ENCODE measurements at places on chromosomes 4 and X.

- no peak overlapping the region for H3K4me3 ChIP-seq
- DNase-seq = no peak
These were observed 686.1 kb downstream of the DMD start for GRCh38 chrX:32525234-32525633.

- H3K27ac ChIP-seq = no peak overlapping the region
- no peaks in the 10 kb centered on the region for H3K36me3 ChIP-seq
- no peaks in the 10 kb centered on the region for H3K4me1 ChIP-seq
- no peak overlapping the region for H3K4me3 ChIP-seq
- no peak for DNase-seq
These were observed 37.0 kb downstream of the NPY5R start for GRCh38 chr4:163380703-163381102.

DNA sequence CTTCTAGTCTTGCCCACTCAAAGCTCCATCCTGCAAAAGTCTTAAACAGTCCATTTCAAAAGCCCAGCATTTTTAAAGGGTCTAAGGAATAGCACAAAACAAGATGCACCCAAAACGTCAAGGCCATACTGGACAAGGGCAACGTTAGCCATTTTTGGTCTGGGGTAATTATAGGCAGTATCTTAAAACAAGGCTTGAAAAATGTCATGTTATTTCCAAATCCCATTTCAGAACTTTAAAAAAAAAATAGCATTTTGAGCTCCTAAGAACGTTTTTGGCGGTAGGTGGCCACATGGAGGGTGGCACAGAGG is 584 bp upstream of the TMEM165 start:
- no peaks in the 10 kb centered on the region for H3K27me3 ChIP-seq
- H3K4me3 ChIP-seq = peak overlapping the region; percentile 89
- DNase-seq = no peak
- no peaks in the 10 kb centered on the region for H3K36me3 ChIP-seq
- peak overlapping the region; percentile 98 for H3K27ac ChIP-seq

DNA sequence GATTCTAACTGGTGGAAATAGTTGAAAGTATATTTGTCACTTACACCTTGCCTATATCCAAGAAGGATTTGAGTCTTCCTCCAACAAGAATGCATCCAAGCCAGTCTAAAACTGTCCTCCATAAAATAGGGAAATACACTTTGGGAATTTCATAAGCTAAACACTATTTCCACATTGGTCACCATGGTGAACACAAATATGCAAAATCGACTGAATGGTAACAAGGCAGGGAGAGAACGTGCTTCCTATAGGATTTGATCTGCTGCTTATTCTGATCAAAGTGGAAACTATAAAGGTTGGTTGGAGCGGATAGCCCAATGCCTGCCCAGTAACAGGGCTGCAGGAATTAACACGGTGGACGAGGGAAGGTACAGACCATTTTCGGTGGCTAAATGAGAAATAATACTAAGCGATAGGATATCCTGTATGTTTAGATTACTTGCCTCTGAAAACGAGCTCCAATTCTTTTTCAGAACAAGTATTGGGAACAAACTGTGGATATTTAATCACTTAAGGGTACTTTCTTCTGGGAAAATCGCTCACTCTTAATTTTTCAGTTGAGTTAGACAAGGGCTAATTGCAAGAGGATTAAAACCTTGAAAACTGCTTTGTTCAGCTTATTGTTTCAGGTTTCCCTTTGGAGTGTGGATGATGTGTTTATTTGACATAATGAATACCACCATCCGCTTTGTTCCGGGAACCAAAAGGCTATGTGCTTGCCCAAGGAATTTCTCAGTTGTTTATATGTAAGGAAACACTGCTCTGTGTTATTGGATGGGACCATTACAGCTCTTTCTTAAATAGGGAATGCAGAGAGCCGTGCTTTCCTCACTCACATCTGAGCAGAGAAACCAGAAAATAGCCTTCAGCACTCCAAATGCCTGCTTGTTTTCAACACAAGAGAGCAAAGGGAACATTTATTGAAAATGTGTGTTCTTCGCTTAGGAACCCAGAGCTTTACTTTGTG is 194.4 kb downstream of the CBR4 start:
- no peaks in the 10 kb centered on the region for H3K27me3 ChIP-seq
- peak overlapping the region; percentile 86 for H3K27ac ChIP-seq
- DNase-seq = no peak
- peaks cover 63% of the 10 kb centered on the region for H3K4me1 ChIP-seq
- peak overlapping the region; percentile 44 for H3K4me3 ChIP-seq
- no peaks in the 10 kb centered on the region for H3K36me3 ChIP-seq

GRCh38 chr4:158236304-158237030 is 26.2 kb downstream of the TMEM144 start:
- H3K27me3 ChIP-seq = no peaks in the 10 kb centered on the region
- no peak overlapping the region for H3K4me3 ChIP-seq
- H3K36me3 ChIP-seq = peaks cover 24% of the 10 kb centered on the region
- DNase-seq = no peak
- H3K4me1 ChIP-seq = peaks cover 13% of the 10 kb centered on the region

DNA sequence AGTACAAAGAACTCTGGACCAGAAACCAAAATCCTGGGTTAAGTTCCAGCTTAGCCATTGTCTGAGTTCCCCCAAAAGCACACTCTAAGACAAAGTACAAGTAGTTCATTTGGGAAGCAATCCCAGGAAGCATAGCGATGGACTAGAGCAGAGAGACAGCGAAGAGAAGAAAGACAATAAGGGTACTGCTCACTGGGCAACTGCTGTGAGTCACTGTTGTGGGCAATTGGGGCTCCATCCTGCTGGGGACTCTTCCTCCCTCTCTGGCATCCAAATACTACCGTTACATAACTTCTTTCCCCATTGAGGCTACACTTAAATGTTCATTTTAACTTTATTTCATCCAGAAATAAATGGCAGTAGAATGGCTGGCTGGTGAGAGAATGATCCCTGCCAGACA is 14.1 kb downstream of the SRPX start:
- no peak for DNase-seq
- H3K4me1 ChIP-seq = no peaks in the 10 kb centered on the region
- no peaks in the 10 kb centered on the region for H3K27me3 ChIP-seq
- no peak overlapping the region for H3K4me3 ChIP-seq
- no peak overlapping the region for H3K27ac ChIP-seq
- H3K36me3 ChIP-seq = no peaks in the 10 kb centered on the region

GRCh38 chrX:3393178-3393577 is 46.7 kb upstream of the MXRA5 start:
- no peak overlapping the region for H3K27ac ChIP-seq
- no peaks in the 10 kb centered on the region for H3K27me3 ChIP-seq
- H3K4me3 ChIP-seq = no peak overlapping the region

- peak within 1 kb of the TSS; percentile 48 for H3K27ac ChIP-seq
- no peaks in the 10 kb centered on the region for H3K36me3 ChIP-seq
These were observed at the start of gene TRPC3 for GRCh38 chr4:121951521-121952110. Gene TRPC3 (minus strand): TSS chr4:121952060. CDS start chr4:121951680, 380 bp downstream.
